ENCODE measurements at places on chromosomes 11 and 22.

DNA sequence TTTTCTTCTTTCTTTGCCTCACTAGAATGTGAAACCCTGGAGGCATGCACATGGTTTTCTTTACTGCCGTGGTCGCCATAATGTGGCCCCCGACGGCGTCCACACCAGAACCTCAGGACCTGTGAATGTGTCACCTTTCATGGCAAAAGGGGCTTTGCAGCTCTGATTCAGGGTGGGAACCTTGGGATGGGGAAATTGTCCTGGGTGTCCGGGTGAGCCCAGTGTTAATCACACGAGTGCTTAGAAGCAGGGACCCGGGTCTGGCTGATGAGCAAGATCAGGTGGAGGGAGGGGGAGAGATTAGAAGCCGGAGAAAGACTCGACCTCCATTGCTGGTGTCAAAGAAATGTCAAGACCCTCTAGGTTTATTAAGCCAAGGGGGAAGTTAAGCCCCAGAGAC lies 74.7 kb upstream of the SHISAL1 start:
- DNase-seq = no peak

DNA sequence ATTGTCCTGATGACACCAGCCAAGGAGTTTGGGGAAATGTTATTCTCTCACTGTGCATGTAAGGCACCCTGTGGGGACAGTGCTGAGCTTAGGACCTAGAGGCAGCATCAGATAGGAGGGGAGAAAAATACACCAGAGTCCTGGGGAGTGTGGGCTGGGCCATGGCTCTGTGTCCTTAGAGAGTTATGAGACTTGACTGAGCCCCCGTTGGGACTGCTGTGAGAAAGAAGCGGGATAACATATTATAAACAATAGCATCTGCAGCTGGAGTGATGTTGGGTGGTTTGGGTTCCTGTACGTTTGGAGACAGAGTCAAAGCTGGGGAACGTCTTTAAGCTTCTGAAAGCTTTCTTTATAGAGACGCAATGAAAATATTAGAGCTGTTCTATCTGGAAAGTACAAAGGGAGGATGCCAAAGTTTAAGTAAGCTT lies 90.9 kb upstream of the CRTAM start:
- no peak for DNase-seq

GRCh38 chr11:31355131-31355530 lies 14.4 kb downstream of the DCDC1 start:
- peak; percentile 20 for DNase-seq

GRCh38 chr22:44898236-44898635 lies 111.6 kb downstream of the PHF21B start:
- DNase-seq = no peak

DNA sequence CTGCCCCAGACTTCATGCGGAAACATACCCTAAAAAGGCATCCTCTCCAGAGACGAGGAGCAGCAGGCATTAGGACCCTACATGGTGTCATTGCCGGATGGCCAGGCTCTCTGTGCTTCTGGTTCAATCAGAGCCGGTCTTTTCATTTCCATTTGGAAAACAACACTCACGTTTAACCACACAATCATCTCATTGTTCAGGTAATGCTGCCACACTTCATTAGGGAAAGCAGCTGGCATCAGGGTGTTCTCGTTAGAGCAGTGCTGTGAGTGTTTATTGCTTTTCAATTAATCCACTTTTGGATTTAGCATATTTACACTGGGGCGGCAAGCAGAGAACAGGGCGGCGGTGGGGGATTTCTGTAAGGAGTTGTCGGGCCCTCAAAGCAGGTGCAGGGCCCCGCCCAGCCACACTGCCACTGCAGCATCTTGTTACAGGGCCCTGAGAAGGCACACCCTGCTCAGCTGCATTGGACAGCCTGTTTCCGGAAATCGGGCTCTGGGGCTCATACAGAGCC lies 338.6 kb downstream of the SHANK2 start:
- no peak for DNase-seq

- peak; percentile 52 for DNase-seq
Measured at GRCh38 chr11:34758262-34758661, 137.4 kb downstream of the EHF start.

DNA sequence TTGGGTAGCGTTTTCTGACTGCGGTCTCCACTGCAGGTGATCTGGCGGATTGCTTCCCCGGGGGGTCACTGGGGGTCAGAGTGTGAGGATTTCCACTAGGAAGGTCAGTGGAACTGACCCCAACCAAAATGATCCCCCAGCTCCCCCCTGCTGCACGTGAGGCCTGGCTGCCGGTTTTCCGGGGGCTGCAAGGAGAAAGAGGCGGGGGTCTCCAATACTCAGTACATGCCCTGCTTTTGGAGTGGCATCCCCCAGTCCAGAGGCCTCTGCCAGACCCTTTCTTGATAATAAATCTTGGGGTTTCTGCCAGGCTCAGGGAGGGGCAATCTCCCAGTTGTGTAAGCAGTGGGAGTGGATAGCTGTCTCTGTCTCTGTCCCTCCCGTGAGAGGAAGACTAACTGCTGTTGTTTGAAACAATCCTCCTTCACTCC lies 71.5 kb upstream of the RTL6 start:
- no peak for DNase-seq

GRCh38 chr11:19426756-19427403 lies 186.1 kb upstream of the E2F8 start:
- DNase-seq = no peak

DNA sequence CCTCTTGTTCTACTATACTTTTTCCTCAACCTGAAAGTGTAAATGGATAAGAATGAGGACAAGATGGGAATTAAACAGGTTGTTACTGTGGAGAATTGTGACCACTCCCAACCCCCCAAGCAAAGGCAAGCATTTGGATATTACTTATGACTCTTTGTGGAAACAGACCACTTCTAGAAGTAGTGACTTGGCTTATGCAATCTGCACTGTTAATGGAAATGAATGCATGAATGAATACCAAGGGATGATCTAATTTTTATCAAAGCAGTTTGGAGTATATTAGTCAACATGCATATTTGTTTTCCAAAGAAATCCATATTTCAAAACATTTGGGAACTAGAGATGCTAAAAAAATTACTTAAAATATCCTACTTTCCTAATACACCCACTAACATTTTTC lies 35.3 kb downstream of the AMOTL1 start:
- peak; percentile 62 for DNase-seq

DNA sequence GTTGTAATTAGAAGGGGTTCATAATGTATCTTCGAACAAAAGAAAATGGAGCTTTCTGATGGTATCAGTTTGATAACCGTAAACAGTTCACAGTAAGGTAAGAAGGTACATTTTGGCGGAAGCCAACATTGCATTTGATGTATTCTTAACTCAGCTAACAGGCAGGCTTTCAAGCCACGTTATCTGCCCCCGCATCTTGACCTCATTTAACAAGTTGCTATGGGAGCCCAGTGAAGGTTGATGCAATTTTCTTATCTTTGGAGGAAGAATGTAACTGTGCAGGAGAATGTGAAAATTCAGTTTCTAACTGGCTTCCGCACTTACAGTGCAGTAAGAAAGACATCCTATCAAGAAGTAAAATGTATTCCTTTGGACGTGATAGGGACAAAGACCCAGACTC lies 110.6 kb downstream of the ETS1 start:
- no peak for DNase-seq

Measured in fibroblast of gingiva (primary cell).